ENCODE measurements at places on chromosomes 5 and 9. TPM values are rescaled to one million over a fixed set of nuclear protein-coding genes. Genes with fewer than 3 reads are reported as not detected.

DNA sequence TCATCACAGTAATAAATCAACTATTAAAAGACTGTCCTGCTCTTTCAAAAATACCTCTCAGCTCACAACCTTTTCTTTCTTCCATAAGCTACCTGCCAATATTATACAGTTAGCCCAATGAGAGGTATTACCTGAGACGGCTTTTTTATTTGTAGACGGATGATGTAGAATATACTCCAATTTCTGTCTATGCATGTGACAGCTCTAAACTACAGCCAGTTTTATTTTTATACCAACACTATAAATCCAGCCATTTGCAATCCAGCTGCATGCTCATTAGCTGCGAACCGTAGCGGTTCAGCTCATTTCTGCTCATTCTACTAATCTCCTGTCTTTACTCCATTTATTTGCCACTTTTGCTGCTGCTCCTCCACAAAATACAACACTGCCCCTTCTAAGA lies 51.2 kb downstream of the TBCA start:
- no peak for DNase-seq

The PCA3 gene
- 0.62 TPM for total RNA-seq

GRCh38 chr9:130446101-130446861 lies 1.5 kb downstream of the ASS1 start:
- DNase-seq: no peak

- no peak for DNase-seq
Observed at GRCh38 chr9:134190232-134191121, 26.1 kb upstream of the RNU6ATAC start.

GRCh38 chr9:99848447-99848846 lies 26.8 kb downstream of the NR4A3 start:
- DNase-seq: no peak

DNA sequence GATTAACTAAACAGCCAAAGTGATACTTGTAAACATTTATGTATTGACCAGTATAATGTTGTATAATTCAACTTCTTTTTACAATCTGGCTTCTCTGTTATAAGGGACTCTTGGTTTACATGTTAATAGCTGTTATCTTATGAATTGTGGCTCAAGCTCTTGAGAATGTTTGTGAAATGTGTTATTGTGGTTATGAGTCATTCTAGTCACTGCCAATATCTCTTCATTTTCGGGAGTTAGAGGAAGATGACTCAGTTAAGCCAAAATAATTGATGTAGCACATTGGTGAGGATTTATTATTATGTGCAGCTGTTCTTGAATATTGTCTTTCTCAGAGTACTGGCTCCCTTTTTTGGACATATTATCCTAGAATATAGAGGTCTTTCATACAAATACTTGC lies 655.2 kb upstream of the RIOK2 start:
- no peak for DNase-seq

The PDE4D gene
- 9.4 TPM for total RNA-seq

The NXNL2 gene
- total RNA-seq: not detected

The ANKRD18B gene
- 0.41 TPM for total RNA-seq

Data from endothelial cell (in vitro differentiated cells).